ENCODE measurements at places on chromosomes 4 and X.

GRCh38 chr4:174365018-174365587 lies 81.4 kb downstream of the CEP44 start:
- DNase-seq, result peak; percentile 10

GRCh38 chr4:76470064-76470463 lies 35.0 kb downstream of the SHROOM3 start:
- no peak for DNase-seq

GRCh38 chr4:147367891-147368290 lies 113.0 kb upstream of the EDNRA start:
- DNase-seq, result no peak

DNA sequence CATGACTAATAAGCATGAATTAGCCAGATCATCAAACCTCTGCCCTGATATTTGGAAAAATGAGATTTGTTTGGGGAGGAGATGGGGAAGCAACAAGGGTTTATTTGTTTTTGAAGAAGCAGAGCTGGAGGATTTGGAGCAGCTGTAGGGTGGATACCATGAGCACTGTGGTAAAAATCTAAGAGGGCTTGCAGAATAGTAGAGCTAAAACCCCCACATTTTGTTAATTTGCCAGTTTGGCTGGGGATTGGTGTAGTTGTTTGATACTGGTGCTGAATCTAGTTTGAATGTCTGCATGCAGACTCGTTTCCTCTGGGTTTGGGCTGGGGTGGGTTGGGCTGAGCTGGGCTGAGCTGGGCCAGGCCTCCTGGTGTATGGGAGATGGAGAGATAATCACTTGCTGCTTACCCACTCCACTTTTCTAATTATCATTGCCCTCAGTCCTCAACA lies 43.7 kb downstream of the SMAD1 start:
- no peak for DNase-seq

DNA sequence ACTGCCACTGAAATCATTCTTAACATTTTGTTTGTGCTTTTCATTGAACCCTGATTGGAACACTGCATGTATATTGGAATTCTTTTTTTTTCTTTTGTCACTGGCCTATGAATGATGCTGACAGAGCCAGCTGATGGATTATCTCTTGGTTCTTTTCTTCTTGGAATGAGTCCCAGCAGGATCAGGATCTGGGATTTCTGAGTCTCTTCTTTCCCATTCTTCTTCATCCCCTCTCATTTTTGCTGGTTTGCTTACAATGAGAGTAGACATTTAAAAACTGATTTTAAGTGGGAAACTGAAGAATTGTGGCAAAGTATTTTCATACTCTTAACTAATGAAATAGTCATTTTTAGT lies 9.0 kb downstream of the DCUN1D4 start:
- no peak for DNase-seq

GRCh38 chr4:135191596-135191995 lies 990.0 kb upstream of the PABPC4L start:
- DNase-seq, result no peak

DNA sequence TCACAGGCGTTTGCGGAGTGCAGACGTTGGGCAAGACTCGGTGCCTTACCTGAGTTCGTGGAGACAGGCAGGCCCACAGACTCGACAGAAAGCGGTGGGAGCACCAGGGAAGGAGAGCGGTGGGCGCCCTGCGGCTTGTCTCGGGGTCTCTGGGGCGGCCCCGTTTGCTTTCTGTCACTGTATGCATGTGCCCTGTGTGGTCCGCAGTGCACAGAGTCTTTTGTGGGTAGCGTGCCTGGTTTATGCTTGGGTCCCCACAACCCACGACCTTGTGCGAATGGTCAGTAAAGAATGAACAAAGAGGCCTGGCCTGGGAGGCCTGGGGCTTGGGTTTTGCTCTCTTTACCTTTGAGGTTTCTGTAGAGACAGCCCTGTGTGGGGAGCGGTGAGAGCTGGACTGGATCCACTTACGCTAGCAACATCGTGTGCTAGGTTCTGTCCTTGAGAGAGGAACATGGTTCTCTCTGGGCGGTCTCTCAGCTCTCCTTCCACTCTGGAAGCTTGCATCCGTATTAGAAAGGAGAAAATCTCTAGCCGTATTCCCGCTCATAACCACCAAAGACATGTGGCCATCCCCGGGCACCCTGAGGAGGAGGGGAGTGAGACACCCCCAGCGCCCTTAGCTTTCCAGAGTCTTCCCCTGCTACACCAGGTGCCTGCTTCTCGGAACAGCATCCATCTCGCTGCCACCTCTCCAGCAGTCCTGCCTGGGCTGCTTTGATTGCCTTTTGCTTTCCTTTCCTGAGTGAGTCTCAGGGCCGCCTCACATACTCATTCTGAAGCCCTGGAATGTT lies 1.2 kb downstream of the TADA2B start:
- no peak for DNase-seq

GRCh38 chr4:130074096-130074495 lies 978.1 kb downstream of the C4orf33 start:
- DNase-seq, result no peak

DNA sequence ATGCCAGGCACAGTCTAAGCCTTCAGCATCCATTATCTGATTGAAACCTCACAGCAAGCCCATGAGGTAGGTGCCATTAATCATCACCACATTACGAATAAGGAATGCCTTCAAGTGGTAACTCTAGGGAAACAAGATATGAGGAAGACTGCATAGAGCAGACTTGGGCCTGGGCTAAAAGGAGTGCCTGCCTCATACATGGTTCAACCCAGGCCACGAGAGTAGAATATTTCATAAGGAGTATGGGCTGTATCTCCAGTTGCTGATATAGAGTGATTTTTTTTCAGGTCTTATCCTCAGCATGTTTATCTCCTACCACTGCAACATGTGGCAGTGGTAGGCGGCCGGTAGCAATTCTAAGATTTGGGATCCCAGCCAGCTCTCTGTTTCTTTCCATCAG lies 51.7 kb downstream of the ATP11C start:
- no peak for DNase-seq

Data from GM06990 (cell line).